Left lung (tissue), 14 donors: ENCODE measurements at places on chromosomes 6 and 20. TPM values are rescaled to one million over a fixed set of nuclear protein-coding genes. Genes with fewer than 3 reads are reported as not detected.

DNA sequence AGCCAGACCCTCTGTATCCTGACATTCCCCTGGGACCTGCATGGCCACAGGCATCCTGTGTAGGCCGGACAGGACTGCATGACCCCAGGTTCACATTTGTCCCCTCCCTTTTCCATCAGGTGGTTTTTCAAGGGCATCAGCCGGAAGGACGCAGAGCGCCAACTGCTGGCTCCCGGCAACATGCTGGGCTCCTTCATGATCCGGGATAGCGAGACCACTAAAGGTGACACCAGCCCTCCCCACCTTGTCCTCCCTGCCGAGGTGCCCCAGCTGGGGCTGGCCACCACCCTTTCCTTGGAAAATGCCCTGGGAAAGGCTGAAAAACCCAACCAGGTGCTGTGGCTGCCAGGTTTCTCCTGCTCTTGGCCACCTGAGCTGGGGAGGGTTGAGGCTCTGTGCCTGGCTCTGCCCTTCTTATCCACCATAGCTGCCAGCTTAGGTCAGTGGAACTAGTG is 27.6 kb downstream of the HCK start:
- no peak for DNase-seq

GRCh38 chr6:14177413-14178082 is 60.0 kb downstream of the CD83 start:
- DNase-seq: no peak

- no peak for DNase-seq
Measured at GRCh38 chr6:122788663-122789181, 336 bp upstream of the SMPDL3A start.

DNA sequence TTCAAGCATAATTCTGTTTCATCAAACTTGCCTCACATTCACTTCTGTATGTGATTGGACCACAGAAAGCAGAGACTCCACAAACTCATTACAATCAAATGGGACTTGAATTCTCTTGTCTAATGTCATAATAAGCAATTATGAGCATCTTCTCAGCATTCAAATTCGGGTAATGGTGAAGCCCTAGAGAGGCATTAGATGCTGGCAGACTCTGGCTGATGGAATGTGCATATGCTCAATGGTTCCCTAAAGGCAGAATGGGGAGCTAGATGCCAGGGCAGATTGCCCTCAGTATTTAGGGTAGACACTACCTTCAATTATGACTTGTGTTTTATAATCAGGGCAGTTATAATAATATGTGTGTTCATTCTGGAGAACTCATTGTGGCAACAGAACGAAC is 127.9 kb downstream of the HDGFL1 start:
- DNase-seq: no peak

DNA sequence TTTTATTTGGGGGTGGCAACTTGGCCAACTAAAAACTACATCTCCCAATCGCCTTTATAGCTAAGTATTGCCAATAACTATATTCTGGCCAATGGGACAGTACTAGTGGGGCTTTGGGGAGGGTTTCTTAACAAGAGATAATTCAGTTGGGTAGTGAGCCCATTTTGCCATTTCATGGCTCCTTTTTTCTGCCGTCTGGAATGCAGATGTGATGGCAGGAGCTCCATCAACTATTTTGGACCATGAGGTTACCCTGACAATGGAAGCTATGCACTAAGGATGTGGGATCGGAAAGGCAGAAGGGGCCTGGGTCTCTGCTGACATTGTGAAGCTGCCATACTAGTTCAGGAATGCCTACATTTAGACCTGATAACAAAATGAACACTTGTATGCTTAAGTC is 67.0 kb upstream of the FOXC1 start:
- no peak for DNase-seq

- no peak for DNase-seq
Measured at GRCh38 chr6:2028457-2029038, 216.9 kb downstream of the GMDS start.

DNA sequence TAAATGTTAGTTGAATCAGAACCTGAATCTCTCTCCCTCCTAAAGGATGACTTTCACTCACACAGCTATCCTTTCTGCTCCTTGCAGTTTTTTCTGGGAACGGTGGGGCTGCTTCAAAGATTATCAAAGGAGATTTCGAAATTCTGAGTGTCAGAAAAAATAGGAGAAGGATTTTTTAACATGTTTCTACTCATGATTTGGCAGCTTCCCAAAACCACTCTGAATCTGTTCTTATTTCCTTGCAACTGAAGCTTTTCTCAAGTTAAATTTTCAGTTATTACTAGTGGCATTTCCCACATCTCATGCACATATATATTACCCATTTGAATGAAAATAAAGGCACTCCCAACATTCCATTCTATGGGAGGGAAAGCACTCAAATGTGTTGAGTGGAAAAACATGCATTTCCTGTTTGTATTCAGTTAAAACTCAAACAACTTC is 123.6 kb downstream of the LCA5 start:
- DNase-seq: no peak

DNA sequence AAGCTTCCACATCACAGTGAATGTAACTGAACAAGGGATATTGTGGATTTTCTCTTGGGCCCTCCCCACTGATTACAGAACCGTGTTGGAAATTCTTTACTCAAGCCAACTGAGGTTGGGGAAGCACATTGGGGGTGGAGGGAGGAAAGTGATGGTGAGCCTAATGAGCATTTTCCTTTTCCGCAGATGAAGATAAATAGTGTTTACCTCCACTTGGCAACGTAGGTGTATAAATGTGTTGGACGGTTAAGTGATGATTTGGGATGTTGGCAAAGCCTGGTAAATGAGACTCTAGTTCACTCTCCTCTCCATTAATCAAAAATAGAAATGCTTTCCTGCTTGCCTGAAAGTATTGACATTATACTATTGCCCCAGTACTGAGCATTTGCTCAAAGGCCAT is 27.1 kb upstream of the NRN1 start:
- DNase-seq: no peak

GRCh38 chr20:4812641-4813075 is 90.9 kb downstream of the PRND start:
- DNase-seq: no peak

- DNase-seq: peak; percentile 44
Measured at GRCh38 chr6:137570393-137570792, 76.2 kb upstream of the OLIG3 start.

DNA sequence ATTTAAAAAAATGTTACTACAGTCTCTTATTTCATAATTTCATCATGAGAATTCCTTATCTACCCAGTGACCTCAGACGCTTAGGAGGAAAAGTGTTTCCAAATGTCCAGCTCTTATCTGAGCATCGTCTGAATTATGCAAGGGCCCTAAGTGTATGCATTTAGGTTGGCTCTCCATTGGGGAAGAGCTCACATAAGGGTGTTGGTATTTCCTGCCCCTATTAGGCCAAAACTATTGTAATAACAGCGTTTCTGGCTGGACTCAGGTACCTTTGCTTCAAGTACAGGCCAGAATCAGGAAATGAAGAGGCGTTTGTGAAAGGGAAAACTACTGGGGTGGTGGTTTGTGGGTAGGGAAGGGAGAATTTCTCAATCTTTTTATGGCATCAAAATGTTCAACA is 40.4 kb upstream of the SGK1 start:
- DNase-seq: no peak

DNA sequence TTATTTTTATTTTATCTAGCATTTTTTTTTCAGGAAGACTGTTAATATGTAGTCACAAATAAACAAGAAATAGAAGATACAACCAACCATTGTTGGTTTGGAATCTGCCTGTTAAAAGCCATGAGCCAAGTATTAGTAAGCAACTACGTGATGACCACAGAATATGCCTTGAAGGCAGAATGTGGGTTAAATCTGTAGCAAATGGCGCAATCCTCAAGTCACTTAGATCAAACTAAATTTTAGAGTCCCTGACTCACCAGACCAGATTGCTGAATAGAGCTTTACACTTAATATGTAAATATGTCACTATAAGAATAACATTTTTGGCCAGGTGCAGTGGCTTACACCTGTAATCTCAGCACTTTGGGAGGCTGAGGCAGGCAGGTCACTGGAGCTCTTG is 800.1 kb upstream of the CITED2 start:
- no peak for DNase-seq

- DNase-seq: no peak
Measured at GRCh38 chr6:101776919-101777350, 383.4 kb downstream of the GRIK2 start.

- DNase-seq: no peak
Measured at GRCh38 chr6:158009114-158009891, 27.6 kb downstream of the SYNJ2 start.

DNA sequence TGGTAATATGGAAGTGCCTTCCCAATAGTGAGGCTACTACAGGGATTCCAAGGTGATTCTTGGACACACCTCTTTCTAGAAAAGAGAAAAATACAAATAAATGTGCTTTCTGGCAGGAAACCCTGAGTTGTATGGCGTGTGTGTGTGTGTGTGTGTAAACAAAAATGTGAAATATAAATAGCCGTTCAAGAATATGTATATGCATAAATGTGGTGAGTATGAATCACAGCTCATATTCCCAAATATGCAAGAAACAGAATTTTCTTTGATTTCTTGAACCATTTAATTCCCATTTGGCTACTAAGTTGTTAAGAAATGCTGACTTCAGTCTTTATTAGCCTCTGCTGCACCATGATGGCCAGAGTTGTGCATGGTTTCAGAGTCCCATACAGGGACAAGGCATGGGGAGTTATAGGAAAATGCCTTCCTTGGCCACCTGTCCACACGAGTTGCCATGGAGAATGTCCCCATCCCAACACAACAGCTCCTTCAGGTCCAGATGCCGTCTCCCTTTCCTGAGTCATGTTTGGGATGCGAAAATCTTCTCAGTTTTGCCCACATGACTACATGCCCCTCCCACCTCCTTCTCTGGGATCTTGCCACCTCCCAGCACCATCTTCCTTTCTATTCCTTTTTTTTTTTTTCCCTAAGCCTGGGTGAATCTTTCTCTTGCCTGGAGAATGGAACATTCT is 312.4 kb upstream of the ECI2 start:
- DNase-seq: no peak

DNA sequence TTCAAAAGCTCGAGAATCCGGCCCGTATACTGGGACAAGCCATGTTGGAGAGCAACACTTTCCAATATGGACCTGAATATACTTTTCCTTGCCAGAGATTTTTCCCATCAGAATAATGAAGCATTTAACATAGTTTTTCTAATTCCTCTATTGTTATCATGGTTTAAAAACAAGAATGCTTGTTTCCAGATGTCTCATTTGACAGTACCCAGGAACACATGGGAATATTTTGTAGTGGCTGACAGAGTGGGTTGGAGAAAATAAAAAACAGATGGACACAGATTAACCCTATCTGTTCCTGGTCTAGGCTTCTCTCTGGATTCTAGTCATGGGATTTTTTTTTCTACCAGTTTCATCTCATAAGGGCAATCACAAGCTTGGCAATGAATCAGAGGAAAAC is 164.8 kb upstream of the CEP162 start:
- no peak for DNase-seq

- DNase-seq: no peak
Measured at GRCh38 chr20:16732506-16733152, 2.8 kb downstream of the SNRPB2 start.

- DNase-seq: no peak
Measured at GRCh38 chr6:11754625-11755271, 23.9 kb downstream of the ADTRP start.

GRCh38 chr6:16483315-16483875 is 245.0 kb downstream of the GMPR start:
- DNase-seq: no peak

DNA sequence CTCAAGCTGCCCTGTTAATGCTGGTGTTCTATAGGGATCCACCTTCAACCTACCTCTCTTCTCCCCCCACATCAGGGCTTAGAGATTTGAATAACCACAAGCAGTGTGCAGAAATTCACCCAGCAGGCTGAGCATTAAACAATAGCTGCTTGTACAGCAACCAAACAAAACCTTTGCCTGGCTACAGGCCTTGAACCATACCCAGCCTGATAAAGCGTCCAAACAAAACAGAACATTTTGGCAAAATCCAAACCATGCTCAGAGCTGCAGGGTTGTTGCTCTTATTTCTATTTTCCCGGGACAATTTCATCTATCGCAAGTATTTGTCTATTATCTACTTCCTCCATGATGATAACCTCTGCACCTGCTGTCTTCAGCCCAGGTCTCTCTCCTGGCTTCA is 142.3 kb downstream of the UNC5CL start:
- DNase-seq: no peak

GRCh38 chr6:38221251-38221650 is 401.7 kb downstream of the ZFAND3 start:
- DNase-seq: no peak

DNA sequence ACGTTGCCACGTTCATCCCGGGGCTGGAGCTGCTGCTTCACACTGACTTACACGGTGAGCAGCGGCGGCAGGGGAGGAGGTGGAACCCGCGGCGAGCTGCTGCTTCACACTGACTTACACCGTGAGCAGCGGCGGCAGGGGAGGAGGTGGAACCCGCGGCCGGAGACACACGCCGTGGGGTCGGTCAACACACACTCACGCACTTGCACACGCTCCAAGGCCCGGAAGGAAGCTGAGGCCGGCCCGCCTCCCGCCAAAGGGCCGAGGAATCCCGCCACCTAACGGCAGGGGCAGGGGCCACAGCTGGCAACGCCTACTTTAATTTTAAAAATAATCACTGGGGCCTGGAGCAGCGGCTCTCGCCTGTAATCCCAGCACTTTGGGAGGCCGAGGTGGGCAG is 94.4 kb upstream of the FOXC1 start:
- DNase-seq: no peak

DNA sequence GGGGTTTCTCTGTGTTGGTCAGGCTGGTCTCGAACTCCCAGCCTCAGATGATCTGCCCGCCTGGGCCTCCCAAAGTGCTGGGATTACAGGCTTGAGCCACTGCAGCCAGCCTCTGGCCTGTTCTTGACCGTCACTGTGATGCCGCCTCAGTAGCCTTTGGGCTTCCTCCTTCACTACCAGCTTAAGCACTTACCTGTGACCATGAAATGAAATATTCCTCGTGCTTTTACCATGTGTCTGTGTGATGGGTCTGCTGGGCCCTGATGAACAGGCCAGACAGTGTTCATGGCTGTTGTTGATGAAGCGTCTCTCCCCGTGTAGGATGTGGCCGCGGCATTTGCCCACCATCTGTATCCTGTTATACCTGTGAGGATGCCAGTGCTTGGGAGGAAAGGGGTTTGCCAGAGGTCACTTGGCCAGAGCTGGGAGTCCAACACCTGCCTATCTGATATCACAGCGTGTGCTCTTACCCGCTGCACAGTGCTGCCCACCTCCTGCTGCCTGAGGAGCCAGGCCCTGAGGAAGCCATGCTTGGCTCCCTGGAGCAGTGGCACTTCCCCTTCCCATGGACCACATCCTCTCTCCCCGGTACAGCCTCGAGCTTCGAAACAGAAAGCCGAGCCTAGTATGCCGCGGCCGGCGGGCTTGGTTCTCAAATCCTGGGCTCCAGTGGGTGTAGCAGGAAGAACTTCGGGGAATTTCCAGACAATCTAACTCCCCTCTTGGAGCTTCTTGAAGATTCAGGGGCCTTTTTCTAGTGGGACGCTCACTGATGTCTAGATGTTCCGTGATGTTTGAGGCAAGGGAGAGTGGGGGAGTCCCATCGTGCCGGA is 167.9 kb downstream of the ZDHHC14 start:
- no peak for DNase-seq

The PPP1R14C gene
- 33.6 TPM for total RNA-seq

The PMEPA1 gene
- total RNA-seq: 109 TPM

The IL20RA gene
- 6.0 TPM for total RNA-seq

The TMEM200A gene
- total RNA-seq: 12.6 TPM

The STAU1 gene
- total RNA-seq: 83.0 TPM

The PRSS16 gene
- total RNA-seq: 12.3 TPM

The SNX3 gene
- total RNA-seq: 196 TPM

The FHL5 gene
- total RNA-seq: 15.1 TPM

The PRPH2 gene
- 1.7 TPM for total RNA-seq

The HSPA1L gene
- total RNA-seq: 1.2 TPM

The HLA-DOA gene
- 15.3 TPM for total RNA-seq

The RHAG gene
- total RNA-seq: not detected

The DCBLD1 gene
- 20.8 TPM for total RNA-seq

The PLAGL2 gene
- 12.6 TPM for total RNA-seq

The TFAP2C gene
- total RNA-seq: 4.1 TPM
